GM13976 (cell line): ENCODE measurements at places on chromosomes 12 and 14.

GRCh38 chr12:120474616-120474960 lies 5.0 kb upstream of the SRSF9 start:
- no peak for DNase-seq

GRCh38 chr12:93109551-93110203 lies 180.6 kb upstream of the EEA1 start:
- peak; percentile 44 for DNase-seq

GRCh38 chr12:102685841-102686240 lies 205.5 kb upstream of the IGF1 start:
- DNase-seq, result no peak

DNA sequence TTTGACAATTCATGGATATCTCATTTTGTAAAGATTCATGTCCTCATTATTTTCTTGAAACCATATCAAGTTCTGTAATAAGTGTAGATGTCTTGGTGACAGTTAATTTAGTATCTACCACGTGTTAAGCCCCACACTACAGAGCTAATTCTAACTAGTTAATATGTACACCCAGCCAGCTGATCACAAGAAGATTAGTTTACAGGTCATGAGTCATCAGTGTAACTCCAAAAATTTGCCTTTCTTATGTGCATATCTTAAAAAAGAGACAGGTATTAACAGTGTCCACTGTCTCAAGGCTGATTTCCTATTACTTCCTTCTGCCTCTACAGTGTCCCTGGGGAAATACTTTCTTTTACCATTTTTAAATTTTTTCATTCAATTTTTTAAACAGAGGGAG lies 13.3 kb upstream of the YBX3 start:
- DNase-seq, result no peak

- DNase-seq, result no peak
Measured at GRCh38 chr14:58272588-58273372, 25.6 kb upstream of the ARID4A start.

DNA sequence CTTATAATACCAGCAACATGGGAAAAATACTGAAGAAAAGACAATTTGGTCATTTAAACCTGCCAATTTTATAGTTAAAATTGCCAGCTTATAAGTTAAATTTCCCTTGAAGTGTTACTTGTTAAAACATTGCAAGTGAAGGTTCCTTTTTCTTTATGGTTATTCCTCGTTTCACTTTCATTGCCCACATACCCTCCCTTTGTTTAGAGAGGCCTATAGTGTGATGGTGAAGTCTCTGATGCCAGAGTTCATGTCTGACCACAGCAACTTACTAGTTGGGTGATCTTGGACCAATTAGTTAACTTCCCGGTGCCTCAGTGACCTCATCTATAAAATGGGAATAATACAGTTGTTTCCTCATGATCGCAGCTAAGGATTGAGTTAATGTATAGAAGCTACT lies 173.5 kb downstream of the ANO6 start:
- DNase-seq, result no peak

DNA sequence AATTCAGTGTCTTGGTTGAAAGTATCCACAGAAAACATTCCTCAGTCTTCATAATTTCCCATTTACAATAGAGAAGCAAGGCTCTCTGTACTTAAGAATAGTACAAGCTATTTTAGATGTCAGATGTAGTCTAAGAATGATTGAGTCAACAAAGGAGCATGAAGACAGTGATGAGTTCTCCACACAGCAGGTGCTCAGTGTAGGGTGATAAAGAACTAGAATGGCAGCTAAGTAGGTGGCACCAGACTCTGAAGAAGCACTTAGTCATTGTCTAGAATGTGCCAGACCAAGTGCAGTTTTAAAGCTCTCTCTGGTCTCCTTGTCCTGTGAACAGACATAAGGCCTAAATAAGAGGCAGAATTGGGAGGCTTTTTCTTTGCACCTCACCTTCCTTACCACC lies 504.6 kb downstream of the NRXN3 start:
- no peak for DNase-seq

DNA sequence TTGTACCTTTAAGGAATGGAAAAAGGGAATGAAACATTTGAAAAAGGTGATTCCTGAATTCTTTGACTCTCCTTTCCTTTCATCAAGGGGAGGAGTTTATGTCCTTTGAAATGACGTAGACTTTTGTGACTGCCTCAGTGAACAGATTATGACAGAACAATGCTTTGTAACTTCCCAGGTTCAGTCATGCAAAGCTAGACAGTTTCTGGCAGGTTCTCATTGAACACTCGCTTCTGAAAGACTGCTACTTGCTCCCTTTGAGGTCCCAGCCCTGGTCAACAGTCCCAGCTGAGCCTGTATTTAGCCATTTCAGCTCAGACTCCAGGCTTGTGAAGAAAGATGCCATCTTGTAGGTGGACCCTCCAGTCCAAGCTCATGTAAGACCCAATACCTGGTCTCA lies 1178.9 kb downstream of the BCL11B start:
- no peak for DNase-seq

- DNase-seq, result no peak
Measured at GRCh38 chr12:7758766-7759140, 6.3 kb upstream of the NANOGNB start.

DNA sequence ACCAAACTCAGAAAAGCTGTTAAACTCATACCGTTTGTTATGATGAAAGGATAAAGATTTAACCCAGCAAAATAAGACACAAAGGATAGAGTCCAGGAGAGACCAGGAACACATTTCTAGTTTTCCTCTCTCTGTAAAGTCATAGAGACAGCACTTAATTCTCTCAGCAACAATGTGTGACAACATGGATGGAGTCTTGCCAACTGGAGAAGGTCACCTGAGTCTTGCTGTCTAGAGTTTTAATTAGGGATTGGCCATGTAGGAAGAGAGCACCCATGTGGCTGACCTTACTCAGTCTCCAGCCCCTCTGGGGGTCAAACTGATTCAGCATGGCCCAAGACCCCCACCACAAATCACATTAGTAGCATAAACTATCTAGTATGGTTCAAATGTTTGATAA lies 151.0 kb upstream of the ATF7IP start:
- DNase-seq, result no peak

DNA sequence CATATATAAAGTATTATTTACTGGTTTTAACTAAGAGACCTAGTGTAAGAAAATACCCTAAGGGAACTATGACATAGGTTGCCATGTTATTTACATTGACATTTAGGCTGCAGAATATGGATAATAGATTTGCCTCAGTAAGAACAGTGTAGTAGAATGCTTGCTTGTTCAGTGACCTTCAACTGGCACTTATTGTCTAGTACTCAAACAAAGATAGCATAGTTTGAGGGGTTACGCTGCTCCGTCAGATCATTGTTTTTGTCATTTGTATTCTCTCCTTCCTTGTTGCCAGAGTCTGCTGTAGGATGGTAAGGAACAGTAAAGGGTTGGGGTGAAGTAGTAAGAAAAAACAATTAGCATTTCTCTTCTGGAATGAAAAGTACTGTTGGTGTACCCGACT lies 33.2 kb downstream of the TOGARAM1 start:
- DNase-seq, result no peak

- peak; percentile 29 for DNase-seq
Measured at GRCh38 chr14:70086685-70087379, 101.9 kb downstream of the SLC8A3 start.

GRCh38 chr12:47396902-47397663 lies 308.7 kb downstream of the RPAP3 start:
- DNase-seq, result no peak

DNA sequence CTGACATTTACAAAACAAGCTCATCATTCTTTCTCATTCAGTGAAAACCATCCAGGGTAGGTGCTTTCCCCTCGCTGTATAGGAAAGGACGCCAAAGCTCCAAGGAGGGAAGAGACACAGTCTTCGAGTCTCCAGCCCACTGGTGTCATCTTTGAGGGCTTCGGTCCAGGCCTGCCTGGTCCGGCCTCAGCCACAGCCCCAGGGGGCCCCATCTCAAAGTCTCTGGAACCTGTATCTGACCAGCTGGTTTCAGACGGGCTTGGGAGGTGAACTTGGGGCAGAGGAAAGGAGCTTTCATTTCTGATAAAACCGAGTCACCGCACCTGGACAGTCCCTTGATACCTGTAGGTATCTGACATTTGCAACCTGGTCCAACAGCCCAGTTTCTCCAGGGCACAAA lies 229.5 kb upstream of the RTL1 start:
- DNase-seq, result no peak

- DNase-seq, result no peak
Measured at GRCh38 chr14:69770559-69770958, 3.6 kb downstream of the SRSF5 start.

- DNase-seq, result no peak
Measured at GRCh38 chr12:114682785-114683708, 928 bp downstream of the TBX3 start.

DNA sequence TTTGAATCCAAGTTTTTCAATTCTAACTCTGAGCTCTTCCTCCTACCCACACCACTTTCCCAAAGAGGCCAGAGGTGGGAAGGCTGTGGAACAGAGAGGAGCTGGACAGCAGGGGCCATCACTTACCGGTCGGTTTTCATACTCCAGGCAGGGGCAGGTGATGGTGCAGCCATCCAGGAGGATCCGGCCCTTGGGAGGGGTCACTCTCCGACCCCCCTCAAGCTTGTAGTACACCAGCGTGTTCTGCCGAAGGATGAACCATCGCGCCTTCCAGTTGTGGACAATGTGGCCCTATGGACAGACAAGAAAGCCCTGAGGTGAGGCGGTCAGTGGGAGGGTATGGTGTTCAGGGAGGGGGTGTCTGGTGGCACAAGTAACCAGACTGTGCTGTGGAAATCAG lies 14.4 kb downstream of the PLEK2 start:
- DNase-seq, result no peak

GRCh38 chr12:6277982-6278438 lies 32.5 kb upstream of the PLEKHG6 start:
- peak; percentile 71 for DNase-seq

DNA sequence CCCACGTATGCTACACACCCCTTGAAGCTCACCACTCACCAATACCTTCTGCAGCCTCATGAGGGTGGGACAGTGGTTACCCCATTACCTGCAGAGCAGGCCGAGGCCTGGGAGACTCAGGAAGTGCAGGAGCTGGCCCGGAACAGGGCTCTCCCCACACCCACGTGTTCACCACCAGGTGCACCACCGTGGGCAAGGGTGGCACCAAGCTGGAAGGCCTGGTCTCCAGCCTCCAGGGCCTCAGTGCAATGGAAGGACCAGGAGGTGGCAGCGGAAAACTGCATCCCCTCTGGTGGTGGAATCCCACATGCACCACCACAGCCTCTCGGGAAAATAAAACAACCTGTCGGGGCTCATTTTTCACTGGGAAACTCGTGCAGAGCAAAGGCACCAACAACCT lies 36.4 kb downstream of the ITPK1 start:
- DNase-seq, result no peak

- no peak for DNase-seq
Measured at GRCh38 chr12:1993341-1993740, 10.9 kb downstream of the DCP1B start.

GRCh38 chr12:63787306-63787705 lies 7.6 kb downstream of the RXYLT1 start:
- DNase-seq, result no peak

DNA sequence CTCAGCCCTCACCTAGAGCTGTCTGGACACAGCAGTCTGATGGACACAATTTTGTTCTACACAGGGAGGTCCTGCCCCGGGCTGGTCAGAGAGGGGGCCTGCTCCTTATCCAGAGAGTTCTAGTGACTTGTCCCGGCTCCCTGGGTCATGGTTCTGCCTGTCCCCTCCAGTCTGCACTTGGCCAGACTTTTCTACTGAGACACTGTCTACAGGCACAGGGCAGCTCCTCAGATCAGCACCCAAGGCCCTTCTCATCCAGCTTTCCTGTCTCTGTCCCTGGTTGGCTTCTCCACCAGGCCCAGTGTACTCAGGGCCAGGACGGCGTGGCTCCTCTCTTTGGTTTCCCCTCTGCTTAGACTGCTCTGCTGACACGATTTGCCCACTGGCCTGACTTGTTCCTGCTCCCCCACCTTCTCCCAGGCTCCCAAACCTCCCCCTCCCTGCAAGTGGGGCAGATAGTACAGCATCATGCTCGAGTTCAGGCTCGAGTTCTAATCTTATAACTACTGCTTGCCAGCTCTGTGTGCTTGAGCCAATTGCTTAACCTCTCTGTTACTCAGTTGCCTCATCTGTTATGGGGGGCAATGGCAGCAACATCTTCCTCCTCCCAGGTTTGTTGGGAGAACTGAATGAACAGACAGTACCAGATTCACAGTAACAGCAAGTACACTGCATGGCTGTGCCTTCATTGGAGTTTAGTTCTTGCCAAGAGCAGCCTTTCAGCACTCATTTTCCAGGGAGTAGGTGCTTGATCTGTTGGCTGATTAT lies 22.0 kb upstream of the COL2A1 start:
- no peak for DNase-seq

DNA sequence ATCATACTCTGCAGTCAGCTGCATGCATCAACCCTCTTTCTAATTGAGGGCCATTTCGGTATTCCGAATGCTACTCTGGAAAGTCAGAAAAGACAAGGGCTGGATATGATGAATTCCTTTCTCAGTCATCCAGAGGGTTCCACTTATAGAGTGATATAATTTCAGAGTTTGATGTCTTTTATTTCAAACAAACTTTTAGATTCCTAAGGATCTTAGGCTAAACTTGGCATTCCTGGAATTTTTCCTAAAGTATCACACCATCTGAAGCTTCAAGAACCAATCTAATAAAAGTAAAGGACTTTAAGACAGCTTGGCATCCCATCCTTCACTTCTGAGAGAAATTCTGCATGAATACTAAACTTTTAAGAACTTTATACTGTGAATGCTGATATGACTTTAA lies 69.3 kb upstream of the KCNJ8 start:
- no peak for DNase-seq

DNA sequence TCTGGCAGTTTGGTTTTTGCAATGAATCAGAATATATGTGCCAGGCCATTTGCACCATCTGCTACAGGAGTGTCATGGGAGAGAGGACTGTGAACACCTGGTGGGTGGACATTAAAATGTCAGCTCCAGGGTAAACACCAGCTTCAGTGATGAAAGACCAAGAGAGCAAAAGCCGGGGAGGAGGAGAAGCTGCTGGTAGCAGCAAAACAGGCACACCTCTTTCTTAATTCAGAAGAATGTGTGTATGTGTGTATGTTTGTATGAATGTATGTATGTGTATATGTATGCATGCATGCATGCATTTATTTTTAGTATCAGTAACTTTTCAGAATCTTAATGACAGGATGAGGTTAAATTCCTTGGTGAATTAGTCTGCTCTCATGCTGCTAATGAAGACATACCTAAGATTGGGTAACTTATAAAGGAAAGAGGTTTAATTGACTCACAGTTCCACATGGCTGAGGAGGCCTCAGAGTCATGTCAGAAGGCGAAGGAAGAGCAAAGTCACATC lies 357.4 kb upstream of the PRICKLE1 start:
- no peak for DNase-seq

- no peak for DNase-seq
Measured at GRCh38 chr12:111221062-111222026, 147.6 kb downstream of the PHETA1 start.

- no peak for DNase-seq
Measured at GRCh38 chr14:38731962-38732361, 371.1 kb downstream of the SEC23A start.
